ENCODE measurements at places on chromosomes 5 and 9.

DNA sequence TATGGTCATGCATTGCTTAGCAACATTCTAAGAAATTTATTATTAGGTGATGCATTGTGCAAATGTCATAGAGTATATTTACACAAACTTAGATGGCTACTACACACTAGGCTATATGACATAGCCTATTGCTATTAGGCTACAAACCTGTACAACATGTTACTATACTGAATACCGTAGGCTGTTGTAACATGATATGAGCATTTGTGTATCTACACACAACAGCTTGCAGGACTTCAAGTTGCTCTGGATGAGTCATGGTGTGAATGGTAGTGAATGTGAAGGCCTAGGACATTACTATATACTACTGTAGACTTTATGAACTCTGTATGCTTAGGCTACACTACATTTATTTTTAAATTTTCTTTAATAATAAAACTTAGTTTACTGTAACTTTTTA lies 107.2 kb upstream of the MAMDC2 start:
- DNase-seq = no peak

- no peak for DNase-seq
These were observed 219.0 kb upstream of the PIK3R1 start for GRCh38 chr5:67996596-67996995.

DNA sequence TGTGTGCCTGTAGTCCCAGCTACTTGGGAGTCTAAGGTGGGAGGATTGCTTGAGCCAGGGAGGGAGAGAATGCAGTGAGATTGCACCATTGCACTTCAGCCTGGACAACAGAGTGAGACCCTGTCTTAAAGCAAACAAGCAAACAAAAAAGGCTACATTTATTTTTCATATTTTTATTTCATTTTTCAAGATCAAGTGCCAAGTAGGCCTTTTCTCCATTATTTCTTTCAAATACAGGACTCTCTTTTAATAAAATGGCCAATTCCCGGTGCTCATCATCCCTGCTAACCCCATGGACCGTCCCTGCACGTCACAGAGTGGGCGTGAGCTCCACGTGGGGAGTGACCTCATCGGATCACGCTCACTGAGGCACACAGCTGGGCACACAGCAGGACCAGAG lies 9.3 kb upstream of the GBGT1 start:
- no peak for DNase-seq

- DNase-seq = no peak
These were observed 1710.1 kb upstream of the CDH9 start for GRCh38 chr5:28748446-28748845.

GRCh38 chr5:128681764-128682592 lies 143.9 kb upstream of the FBN2 start:
- DNase-seq = no peak

GRCh38 chr5:172149073-172149472 lies 39.0 kb downstream of the STK10 start:
- no peak for DNase-seq

GRCh38 chr5:14321936-14322335 lies 178.8 kb downstream of the TRIO start:
- no peak for DNase-seq

DNA sequence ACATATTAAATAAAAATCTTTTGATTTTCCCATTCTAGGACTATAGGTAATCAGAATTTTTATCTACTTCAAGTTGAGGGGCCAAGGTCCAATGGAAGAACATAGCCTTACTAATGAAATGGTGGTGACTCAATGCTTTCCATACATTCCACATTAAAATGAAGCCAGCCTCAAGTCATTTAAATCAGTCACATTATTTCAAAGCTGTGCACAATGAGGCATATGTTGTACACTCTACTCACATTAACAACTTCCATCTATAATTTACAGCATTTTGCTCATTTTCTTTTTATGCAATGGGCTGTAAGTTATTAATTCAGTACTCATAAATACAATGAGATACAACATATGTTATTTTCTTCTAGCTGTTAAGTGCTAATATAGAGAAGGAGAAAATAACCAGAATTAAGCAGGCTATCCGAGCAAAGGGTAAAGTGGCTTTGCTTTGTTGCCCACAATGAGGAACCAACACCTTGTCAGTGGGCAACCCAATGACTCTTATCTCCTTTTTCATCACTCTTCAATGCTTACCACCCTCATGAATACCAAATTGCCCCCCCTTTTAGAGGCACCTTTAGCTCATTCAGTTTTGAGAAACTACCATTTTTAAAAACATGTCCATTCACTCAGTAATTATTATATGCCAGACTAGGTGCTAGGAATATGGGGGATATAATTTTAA lies 52.4 kb downstream of the TTLL11 start:
- no peak for DNase-seq

- no peak for DNase-seq
These were observed 34.6 kb upstream of the PHF2 start for GRCh38 chr9:93541581-93542349.

- no peak for DNase-seq
These were observed 117.1 kb upstream of the RASA1 start for GRCh38 chr5:87150630-87151029.

- no peak for DNase-seq
These were observed 199.6 kb downstream of the ERCC6L2 start for GRCh38 chr9:96075111-96075510.

DNA sequence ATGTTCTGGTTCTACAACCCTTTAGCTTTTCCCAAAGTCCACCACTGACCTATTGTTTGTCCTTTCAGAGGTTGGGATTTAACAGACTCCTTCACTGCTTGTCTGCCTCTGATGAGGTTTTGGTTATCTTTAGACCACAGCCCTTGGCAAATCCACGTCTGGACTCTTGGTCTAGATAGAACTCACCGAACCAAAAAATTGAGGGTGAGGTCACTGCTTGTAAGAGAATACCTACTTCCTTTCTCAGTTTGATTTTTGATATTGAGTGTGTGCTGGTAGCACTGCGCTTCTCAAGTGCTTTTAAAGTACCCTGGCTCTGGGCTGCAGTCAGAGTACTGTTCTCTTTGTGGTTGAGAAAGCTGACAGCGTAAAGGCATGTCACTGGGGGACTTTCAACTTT lies 61.7 kb downstream of the JMY start:
- DNase-seq = no peak

GRCh38 chr5:163433271-163433670 lies 4.1 kb upstream of the CCNG1 start:
- DNase-seq = no peak

DNA sequence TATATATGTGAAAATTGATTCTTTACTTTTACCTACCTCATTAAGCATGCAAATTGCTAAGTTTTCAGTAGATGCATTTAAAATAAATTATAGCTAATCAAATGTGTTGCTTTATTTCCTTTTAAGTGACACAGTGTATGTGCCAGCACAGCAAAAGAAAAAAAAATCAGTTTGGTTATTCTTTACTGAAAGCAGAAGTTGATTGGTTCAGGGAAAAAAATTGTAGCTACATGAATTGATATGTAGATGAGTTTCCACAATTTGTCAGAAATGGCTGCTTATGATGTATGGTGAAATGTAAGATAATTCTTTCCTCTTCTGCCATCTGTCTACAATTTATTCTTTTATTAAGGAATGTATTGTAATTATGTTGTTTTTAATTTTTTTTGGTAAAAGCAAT lies 57.8 kb downstream of the PARP8 start:
- DNase-seq = no peak

DNA sequence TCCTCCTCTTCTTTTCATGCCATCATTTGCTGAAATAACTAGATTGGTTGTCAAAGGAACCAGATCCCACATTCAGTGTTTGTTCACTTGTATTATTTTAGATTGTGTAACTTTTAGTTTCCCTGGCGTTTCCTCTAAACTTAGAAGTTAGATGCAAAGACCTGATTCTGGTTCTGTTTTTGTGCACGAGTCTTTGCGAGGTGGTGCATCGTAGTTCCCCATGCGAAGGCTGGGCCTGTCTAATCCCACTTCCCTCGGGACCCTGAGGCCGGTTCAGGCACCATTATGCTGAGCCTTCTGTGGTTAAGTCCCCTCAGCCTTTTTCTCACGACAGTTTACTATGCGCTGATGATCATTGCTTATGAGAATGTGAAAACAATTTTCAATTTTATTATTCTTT lies 219.1 kb upstream of the OTULINL start:
- no peak for DNase-seq

DNA sequence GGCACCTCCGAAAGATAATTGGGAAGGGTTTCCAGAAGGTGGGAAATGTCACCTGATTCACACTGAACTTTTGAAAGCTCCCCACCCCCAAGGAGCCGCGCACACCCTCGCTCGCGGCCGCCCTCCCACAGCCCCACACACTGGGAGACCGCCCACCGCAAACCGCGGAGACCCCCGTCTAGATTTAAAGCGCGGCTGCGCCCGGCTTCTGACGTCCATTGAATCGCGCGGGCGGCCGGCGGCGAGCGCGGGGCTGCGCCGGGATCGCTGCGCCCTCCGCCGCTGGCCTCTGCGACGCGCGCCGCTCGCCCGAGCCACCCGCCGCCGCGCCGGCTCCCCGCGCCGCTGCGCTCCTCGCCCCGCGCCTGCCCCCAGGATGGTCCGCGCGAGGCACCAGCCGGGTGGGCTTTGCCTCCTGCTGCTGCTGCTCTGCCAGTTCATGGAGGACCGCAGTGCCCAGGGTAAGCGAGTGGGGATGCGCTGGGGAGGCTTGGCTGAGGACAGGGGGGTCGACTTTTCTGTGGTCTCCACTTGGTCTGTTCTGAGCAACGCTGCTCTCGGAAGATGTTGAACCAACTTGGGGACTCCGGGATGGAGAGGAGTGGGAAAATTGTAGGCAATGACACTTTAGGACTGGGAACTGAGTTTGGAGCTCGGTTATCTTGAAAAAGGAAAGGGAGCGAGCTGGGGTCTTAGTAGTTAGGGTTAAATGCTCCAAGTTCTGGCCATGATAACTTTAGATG lies at the start of gene FST:
TSS of gene FST (plus strand) at position 214 of the 743 bp plus-strand sequence. CDS start at position 377, 163 bp downstream.
- peak; percentile 41 for DNase-seq

DNA sequence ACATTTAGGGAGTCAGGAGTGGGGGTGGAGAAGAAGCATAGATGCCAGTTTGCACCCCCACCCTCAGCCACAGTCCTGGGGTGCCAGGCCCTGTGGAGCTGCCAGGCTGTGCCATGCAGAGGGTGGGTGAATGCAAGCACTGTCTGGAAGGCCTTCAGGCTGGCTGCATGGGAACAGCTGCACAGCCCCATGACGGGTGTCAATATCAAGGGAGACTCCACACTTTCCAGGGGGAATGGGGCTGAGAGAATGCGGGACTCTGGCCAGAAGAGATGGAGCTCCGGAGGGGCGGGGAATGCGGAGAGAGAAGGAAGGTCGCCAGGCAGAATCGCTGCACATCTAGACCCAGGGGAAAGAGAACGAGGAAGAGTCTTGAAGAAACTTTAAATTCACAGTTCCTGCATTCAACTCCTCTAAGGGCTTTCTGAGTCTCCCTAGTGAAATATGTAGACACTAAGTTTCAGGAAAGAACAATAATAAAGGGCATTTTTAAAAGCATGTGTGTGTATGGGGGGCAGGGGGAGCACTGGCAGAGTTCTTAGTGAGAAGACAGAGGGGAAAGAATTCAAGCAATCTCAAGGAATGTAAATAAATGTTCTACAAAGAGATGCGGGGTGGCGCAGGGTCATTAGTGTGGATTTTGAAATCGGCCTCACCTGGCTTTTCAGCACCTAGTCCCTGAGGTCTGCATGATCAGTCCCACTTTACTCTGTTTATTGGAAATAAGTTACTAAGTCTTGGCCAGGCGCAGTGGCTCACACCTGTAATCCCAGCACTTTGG lies 59.1 kb downstream of the BOD1 start:
- DNase-seq = no peak

- peak; percentile 61 for DNase-seq
These were observed 90.3 kb downstream of the MACROH2A1 start for GRCh38 chr5:135308752-135309151.

DNA sequence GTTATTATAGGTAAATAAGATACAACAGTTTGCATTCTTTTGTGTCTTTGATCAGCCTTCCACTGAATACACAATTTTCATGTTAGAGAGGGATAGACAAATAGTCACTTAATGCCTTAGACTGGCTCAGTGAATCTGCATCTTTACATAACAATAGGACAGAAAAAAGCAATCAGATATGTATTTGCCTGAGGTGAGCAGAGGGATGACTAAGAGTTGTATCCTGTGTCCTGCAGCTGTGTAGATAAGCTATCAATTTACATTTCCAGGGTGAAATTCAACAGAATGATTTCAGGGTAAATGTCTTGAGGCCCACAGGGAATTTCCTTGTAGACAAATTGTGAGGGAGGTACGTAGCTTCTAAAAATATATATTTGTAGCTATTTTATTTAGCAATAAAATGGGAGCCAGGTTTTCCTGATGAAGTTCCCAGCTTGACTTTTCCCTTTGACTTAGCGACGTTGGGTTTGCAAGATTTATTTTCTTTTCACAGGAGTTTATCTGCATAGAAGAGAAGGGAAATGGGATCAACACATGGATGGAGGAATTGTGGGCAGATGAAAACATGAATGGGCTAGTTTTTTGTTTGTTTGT lies 586.1 kb upstream of the CDH6 start:
- DNase-seq = no peak

DNA sequence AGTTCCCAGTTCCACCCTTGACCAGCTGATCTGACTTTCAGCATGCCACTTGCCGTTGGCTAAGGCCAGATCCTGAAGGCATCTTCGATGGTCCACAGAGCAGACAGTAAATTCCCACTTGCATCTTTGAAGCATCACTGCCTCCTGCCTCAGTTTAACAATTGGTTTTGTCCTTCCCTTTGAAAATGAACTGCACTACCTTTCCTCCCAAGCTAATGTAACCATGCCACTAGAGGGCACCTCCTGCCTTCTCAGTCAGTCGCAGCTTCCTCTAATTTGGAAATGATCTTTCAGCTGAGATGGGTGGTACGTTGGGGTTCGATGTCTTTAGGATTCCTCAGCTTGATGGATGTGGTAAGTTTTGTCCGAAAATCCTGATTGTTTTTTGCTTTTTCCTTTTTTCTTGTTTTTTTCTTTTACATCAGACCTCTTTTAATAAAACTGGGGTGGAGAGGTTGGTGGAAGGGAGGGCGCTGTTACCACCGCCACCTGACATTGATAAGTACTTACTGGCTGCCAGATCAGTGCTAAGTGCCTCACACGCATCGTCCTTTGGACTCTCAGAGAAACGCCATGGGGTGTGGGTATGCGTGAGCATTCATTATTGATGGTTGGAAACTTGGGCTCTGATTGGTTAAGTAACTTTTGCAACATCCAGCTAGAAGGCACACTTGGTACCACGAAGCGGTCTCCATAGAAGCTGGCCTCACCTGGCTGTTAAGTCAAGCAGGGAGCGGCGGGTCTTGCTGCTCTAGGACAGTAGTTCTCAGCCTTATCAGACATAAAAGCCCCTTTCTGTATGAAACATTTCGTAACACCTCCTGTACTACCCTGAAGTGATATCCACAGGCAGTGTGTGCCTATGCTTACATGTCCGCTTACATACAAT lies 16.9 kb downstream of the PTTG1 start:
- peak; percentile 57 for DNase-seq
